T47D (cell line): ENCODE measurements at places on chromosomes 7 and 10.

GRCh38 chr7:99740573-99741440 is 5.8 kb upstream of the CYP3A7 start:
- DNase-seq, result no peak

DNA sequence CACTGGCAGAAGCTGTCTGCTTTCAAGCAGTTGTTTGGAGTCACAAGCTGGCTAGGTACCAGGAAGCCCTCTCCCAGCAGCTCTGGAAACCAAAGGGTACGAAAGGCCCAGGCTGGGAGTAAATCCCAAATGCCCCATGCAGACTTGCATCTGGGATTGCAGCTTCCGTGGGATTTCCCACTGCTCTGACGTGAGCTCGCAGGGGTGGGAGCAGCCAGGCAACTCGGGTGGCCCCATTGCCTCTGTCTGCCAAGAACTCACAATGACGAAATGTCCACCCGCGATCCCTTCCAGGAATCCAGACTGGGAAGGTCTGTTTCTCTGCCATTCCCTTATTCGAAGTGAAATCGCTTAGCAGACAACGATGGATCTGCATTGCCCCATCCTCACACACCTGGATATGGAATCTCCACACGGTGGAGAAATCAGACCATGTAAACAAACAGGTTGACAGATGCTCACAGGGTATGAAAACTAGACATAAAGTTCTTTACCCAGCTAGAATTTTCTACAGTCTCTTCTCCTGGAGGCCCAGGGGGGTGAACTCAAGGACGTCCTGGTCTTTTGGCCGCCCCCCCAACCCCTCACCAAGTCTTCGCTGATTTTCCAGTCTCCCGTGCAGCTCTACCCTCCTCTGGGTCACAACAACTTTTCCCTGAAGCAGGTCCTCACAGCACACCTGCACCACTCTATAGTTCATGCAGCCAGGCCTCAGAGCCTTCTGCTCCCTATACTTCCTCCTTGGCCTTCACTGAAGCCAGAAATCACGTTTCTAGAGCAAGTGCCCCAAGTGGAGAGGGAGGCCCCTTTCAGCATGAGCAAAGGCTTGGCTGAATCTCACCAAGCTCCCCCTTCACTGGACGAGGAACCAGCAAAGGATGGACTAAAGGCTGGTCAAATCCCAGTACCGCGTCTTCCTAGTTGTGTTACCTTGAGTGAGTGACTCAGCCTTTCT is 20.0 kb downstream of the SH3PXD2A start:
- DNase-seq, result no peak

- no peak for DNase-seq
Observed at GRCh38 chr10:129966889-129967578, 3.0 kb upstream of the EBF3 start.

DNA sequence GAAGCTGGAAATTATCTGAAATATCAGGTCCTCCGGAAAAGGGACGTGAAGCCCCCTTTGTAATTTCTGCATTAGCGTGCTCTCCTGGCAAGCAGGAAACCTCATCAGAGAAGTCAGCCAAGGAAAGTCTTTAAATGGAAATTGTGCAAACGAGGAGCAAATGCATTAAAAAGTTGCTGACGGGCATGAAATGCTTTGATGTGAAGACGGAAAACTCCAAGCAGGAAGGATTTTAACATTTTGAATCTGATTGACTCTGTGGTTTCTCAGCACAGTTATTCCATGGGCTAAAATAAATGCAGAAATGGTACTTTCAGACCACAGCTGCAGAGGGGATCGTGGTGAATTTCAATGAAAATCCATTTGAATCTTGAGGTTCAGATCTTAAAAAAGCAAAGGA is 167.8 kb downstream of the AHR start:
- no peak for DNase-seq

DNA sequence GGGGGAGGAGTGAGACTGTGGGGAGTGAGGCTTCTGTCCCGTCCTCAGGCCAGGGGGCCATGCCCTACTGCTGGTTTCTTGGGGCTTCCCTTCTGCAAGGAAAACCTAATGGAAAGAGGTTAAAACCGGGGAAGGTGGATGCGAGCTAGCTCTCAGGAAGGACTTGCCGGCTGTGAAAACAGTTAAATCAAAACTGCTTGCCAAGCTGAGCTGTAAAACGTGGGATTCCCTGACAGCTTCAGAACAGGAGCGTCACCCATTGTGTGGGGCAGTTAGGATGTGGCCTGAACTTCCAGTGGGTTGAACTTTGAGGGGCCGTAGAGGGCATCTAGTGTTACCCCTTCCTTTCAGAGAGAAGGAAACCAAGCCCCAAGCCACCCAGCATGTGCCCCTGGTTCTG is 13.1 kb downstream of the TSPAN15 start:
- no peak for DNase-seq

DNA sequence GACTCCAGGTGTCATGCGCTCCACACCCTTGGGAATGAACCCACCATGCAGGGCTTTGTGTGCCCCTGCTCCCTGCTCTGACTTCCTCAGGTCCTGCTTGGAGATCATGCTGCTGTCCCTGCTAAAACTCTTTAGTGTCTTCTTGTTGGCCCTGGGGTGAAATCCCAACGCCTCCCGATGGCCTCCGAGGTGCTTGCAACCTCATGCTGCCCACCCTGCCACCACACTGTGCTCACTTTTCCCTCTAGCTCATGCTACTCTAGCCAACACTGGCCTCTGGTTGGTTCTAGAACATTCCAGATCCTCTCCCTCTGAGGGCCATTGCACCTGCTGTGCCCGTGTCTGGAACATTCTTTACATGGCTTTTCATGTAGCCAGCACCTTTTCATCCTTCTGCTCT is 227.7 kb downstream of the ADAM12 start:
- DNase-seq, result no peak
